ENCODE measurements at places on chromosomes 5 and 9.

GRCh38 chr5:176830995-176831423 lies 20.6 kb downstream of the UNC5A start:
- no peak for DNase-seq

DNA sequence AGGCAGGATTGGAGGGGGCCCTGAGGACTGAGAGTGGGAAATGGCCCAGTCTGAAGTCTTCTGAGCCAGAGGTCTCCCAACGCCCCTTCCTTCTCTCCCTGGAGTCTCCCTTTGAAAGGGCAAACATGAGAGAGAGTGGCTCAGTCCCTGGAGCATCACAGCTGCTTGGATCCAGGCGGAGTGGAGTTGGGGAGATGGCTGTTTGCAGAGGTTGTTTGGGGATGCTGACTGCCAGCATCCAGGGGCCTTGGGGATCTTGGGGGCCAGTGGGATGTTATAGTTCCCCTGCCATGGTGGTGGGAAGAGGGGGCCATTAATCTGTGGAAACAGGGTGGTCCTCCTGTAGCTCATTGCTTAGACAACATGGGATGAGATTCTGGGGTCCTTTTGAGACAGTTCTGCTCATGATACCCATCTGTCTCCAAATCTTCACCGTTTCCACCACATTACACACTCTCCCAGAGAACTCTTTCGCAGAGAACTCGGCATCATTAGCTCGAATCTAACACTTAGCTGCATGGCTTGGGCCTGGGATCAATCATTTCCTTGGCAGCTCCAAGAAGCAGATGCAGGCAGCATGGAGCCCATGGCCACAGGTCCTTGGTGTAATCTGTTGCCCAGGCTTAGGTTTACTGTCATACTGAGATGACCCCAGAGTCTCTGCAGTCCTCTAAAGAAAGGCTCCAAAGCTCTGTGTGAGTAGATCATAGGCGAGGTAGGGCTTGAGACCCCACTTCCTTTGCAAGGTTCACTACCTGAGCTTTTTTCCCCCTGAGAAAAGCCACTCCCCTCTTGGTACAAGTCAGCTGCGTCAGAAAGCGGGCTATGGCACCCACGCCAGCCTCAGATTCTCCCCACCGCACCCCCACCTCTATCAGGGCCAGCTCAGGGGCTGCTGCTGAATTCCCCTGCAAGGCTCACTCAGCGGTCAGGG lies 54.4 kb upstream of the SH3PXD2B start:
- no peak for DNase-seq

DNA sequence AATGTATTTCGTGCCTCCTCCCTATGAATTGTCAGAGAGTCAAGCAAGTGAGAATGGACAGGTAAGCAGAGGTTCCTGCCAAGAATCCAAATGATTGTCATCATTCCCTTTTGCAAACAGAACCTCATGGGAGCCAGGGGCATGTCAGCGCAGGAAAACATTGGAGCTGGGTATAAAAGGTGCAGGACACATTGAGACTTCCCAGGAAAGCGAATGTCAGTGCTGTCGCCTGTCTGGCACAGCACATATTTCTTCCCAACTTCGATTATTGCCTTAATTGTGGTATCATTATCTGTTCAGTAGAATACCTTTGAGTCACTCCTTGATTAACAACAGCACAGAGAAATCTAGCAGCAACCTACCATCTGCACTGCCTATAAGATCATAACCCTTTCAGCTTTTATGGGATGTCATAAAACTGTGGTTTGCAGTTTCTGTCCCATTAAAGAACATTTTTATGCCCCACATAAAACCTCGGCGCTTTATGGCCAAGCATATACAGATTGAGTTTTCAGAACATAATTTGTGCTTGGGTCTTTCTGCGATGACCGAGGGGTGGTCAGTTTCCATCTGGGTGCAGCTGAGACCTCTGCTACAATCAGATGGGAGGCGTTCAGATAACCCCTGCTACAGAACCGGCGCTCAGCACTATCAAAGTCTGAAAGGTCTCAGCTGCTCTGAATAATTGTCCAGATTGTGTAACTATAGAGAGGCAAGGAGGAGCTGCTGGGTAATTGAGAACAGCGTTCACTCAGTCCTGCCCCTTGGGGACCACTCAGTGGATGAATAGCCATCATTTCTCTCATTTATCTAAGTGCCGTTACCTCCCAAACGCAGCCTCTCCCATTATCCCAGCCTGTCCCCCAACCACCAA lies 30.9 kb upstream of the WWC1 start:
- DNase-seq, result no peak

GRCh38 chr5:96861076-96861475 lies 15.2 kb upstream of the ERAP2 start:
- peak; percentile 53 for DNase-seq

- no peak for DNase-seq
Measured at GRCh38 chr9:126673689-126674364, 60.1 kb downstream of the LMX1B start.

GRCh38 chr9:25461416-25461815 lies 216.8 kb downstream of the TUSC1 start:
- no peak for DNase-seq

GRCh38 chr5:37738865-37739488 lies 100.9 kb downstream of the GDNF start:
- DNase-seq, result no peak

DNA sequence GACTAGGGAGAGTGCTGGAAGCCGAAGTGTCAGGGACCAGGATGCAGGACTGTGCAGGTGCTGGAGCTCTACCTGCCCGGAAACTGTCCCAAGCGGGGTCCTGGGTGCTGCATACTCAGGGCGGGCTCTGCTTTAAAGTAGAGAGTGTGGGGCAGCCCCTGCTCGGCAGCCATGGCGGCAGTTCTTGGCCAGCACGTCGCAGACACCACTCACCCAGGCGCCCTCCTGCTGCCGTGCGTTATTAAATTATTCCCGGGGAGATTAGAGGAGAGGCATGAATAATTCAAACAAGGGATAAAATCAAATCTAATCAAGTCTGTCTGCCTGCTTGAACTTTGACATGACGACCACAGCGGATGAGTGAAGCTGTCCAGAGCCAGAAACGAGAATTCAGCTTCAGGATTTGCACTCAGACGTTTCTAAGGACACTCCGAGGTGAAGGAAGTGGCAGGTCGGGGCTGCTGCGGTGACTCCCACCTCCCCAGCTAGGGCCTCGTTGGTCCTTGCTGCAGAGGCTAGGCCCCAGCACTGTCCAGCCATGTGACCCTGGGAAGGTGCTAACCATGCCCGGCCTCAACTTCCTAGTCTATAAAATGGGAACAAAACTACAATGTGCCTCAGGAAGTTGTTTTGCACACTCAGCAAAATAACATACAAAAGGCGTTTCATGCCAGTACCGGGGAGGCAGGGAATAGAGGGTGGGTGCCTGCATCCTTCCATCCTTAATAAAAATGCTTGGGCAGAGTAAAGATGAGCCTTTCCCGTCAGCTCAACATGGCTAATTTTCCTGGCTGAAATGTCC lies 91.3 kb upstream of the ADAMTS2 start:
- no peak for DNase-seq

DNA sequence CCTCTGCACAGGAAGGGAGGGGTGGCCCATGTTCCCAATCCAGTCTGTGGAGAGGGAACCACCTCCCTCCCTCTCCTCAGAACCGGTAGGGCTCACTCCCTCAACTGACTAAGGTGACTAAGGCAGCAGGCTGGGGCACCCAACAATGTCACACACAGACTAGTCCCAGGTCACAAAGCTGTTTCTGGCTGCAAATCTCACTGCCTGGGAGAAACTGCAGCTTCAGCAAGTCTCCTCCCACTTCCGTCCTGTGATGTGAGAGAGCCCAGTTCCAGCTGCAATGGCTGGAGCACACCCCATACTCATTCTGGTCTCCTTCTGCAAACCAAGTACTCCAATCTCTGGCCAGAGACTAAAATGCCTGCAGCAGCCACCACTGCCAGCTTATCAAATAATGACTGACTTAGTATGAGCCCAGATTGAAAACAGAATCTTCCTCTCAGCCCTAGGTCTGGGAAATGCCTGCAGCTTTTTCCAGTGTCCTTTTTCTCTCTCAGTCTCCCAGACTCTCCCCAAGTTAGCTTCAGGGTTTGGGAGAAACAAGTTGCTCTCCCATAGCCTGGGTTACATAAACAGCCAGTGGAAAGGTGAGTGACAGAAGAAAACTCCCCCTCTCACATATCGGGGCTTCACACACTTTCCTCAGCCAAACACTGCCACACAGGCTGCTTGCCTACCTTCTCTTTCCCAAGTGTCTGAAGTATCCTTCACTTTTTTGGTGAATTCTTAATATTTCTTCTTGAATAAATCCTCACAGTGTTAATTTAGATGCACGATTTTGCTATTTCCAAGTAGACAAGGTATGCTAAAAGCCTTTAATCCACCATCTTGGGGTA lies 247.4 kb upstream of the RASA1 start:
- no peak for DNase-seq

- no peak for DNase-seq
Measured at GRCh38 chr9:2336055-2336454, 285.5 kb upstream of the VLDLR start.

DNA sequence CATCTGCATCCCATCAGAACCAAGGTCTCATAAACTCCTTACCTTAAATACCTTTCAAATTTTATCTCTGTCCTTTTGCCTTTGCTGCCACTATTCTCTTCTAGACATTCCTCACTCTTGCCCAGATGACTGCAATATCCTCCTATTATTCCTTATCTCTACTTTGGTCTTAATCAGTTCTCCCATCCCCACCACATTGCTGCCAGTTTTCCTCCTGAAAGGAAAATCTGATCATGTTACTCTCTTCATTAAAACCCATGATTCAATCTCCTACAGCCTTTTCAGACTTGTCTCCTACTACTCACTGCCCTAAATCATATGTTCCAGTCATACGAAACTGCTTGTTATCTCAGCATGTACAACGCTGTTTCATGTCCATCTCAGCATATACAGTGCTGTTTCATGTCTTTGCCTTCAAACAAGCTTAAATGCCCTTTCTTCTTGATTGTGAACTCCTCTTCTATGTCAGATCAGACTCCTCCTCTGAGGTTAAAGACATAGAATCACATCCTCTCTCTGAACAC lies 152.6 kb upstream of the FST start:
- no peak for DNase-seq

- DNase-seq, result no peak
Measured at GRCh38 chr5:166123717-166124116, 2167.7 kb upstream of the WWC1 start.

- DNase-seq, result no peak
Measured at GRCh38 chr5:60271517-60271916, 378.0 kb upstream of the PDE4D start.

DNA sequence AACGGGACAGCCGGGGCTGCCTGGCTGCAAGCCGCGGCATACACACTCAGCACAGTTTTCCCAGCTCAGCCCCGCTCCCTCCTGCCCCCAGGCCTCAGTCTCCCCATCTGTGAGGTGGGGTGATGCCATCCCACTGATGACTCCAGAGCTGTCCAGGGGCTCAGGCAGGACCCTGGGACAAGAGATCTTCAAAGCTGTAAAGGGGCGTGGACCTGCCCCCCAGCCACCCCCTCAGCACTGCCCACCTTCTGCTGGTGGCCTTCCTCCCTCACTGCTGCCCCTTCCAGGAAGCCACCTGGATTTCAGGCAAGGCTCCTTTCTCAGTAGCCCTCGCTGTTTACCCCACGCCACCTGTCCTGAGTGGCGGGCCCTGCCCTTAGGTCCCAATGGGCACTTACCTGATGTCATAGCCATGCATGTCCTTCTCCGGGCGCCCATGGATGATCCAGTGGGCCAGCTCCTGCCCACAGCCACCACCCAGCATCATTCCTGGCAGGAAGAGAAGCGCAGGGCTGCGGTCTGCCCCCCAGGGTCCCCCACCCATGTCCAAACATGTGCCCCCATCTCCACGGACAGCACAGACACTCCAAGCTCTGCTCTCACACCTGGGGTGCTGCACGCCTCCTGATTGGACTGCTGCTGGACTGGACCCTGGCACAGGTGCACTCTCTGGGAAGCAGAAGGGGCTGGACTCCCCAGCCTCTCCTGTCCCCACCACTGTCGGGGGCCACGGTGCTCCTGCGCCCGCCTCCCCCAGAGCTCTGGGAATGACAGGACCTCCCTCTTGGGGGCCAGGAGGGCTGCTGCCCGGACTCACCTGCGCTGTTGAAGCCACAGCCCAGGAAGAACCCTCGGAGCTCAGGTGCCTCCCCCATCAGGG lies 25.7 kb downstream of the SARDH start:
- DNase-seq, result no peak

- DNase-seq, result no peak
Measured at GRCh38 chr9:14677396-14677795, 15.8 kb downstream of the ZDHHC21 start.

DNA sequence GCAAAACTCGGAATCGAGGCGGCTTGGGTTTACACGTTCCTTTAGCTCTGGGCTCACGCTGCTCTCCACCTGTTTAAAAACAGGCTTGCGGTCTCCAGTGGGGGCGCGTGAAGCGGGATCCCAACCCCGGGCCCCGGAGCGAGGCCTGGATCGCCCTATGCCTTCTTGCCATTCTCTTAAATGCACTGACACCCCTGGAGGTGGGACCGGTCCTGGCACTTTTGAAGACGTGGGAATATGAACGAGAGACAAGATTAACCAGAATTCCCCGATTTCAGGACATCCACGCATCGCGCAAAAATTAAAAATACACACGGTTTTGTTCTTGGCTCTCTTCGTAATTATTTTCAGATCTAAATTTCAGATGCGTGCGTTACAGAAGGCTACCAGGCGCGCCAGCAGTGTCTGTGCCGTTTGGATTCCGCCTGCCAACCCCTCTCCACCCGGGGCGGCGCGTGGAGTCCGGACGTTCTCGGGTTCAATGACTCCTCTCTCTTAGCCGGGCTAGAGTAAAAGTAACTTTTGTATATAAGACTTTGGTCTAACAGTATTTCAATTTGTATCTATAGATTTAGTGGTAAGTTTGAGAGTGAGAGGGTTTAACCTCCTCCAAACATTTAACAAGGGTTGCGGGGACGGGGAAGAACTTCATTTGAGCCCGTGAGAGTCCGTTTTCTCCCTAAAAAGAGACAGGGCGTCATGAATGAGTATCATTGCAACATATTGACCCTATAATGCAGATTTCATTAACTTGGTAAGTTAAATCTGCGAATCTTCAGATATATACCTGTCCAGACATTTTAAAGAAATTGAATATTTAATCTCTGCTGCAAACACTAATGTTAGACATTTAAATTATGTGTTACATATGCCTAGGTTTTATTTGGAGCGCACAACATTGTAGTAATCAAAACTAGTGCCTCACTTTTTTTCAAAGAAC lies 3.8 kb downstream of the FOXD1 start:
- no peak for DNase-seq

GRCh38 chr9:19903076-19903475 lies 114.2 kb upstream of the SLC24A2 start:
- no peak for DNase-seq
